ENCODE measurements at places on chromosomes 2 and 18.

GRCh38 chr18:49618742-49619681 is 57.2 kb downstream of the LIPG start:
- no peaks in the 10 kb centered on the region for H3K27me3 ChIP-seq
- no peak overlapping the region for H3K4me3 ChIP-seq

DNA sequence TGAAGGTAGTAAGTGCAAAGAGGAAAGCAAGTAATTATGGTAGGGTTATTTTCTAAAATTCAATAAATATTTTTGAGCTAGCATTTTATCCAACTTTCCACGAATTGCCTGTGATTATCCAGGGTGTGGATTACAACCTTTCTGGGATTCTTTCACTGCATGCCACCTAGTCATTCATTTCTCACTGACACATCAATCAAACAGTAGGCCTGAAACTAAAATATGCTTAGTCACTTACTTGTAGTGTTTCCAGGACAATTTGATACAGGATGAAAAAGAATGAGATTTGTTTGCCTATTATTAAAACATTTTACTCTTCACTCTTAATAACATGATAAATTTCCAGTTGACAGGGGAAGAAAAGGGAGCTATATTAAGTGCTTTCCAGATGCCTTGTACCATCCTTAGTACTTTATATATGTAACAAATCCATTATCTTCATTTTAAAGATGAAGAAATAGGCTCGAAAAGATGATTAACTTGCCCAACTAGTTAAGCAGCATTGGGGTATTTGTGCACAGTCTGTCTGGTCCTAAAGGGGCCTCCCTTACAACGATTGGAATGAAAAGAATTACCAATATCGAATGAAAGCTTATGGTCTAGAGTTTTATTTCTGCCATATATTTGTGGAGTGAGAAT is 70.4 kb downstream of the KCTD1 start:
- H3K4me3 ChIP-seq, result no peak overlapping the region
- no peaks in the 10 kb centered on the region for H3K36me3 ChIP-seq
- no peaks in the 10 kb centered on the region for H3K27me3 ChIP-seq
- no peak overlapping the region for H3K27ac ChIP-seq
- no peaks in the 10 kb centered on the region for H3K4me1 ChIP-seq

- H3K4me1 ChIP-seq, result no peaks in the 10 kb centered on the region
- H3K4me3 ChIP-seq, result no peak overlapping the region
- no peaks in the 10 kb centered on the region for H3K36me3 ChIP-seq
- DNase-seq, result no peak
- H3K27ac ChIP-seq, result no peak overlapping the region
- no peaks in the 10 kb centered on the region for H3K27me3 ChIP-seq
Observed at GRCh38 chr2:25594991-25595390, 78.4 kb downstream of the DTNB start.

- DNase-seq, result peak; percentile 42
- peak overlapping the region; percentile 19 for H3K4me3 ChIP-seq
- H3K27ac ChIP-seq, result peak overlapping the region; percentile 10
- no peaks in the 10 kb centered on the region for H3K4me1 ChIP-seq
- H3K27me3 ChIP-seq, result no peaks in the 10 kb centered on the region
- H3K36me3 ChIP-seq, result no peaks in the 10 kb centered on the region
Observed at GRCh38 chr2:197674591-197674990, 796 bp downstream of the RFTN2 start.

DNA sequence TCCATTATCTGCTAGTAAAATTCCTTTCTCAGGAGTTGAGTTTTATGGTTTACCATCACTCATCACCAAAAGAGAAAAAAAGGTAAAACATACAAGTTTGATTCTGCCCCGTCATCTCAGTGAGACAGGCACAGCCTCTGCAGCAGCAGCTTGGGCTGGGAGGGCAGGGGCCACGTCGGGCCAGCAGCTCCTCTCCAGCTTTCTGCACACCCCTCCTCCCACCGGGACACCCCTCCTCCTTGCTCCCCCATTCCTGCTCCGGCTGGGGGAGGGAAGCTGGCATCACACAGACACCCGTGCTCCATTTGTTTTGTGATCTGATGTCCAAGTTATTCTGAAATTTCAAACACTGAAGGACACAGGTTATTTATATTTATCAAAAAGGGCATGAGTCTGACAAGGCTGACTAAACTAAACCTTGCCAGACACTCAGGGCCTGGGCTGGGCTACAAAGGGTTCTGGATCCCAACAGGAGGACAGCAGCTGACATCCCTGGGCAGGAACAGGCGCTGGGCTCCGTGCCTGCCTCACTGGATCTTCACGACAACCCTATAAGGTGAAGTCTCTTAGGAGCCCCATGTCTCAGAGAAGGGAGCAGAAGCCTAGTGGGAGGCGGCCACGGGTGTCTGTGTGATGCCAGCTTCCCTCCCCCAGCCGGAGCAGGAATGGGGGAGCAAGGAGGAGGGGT is 71.4 kb downstream of the HDAC4 start:
- H3K27me3 ChIP-seq, result no peaks in the 10 kb centered on the region

DNA sequence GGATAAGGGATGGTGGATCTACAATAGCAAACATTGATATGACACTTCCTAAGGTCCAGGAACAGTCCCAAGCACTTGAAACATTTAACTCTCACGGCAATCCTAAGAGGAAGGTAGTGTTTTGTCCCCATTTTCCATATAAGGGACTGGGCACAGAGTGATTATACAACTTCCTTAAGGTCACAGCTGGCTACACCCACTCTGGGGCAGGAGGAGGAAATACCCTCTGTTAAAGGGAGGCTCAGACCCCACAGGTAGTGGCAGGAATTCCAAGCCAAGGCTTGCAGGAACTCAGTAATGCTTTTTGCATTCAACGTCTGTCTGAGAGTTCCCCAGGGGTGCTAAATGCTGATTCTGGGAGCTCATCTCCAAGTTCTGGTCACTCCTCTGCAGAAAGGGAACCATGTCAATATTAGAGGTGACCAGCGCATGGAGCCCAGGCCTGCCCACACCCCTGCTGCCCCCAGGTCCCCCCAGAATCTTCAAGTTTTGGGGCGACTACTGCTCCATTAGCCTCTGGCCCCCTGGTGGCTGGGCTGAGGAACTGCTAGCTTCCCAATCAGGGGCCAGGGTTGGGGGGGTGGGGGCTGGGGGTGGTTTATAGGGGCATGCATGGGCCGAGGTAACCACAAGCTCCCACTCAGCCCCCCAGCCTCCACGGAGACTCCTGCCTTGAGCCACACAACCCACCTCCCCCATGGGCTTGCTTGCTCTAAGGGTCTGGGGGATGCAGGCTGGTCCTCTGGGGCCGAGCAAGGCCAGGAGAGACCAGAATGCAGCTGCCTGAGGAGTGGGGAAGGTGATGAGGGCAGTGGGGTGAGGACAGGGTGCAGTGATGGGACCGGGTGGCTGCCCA is 11.1 kb downstream of the OBSL1 start:
- H3K4me1 ChIP-seq, result no peaks in the 10 kb centered on the region
- no peaks in the 10 kb centered on the region for H3K27me3 ChIP-seq
- DNase-seq, result no peak
- H3K27ac ChIP-seq, result no peak overlapping the region
- no peak overlapping the region for H3K4me3 ChIP-seq
- no peaks in the 10 kb centered on the region for H3K36me3 ChIP-seq

GRCh38 chr18:61470031-61470674 is 136.9 kb downstream of the CDH20 start:
- H3K4me3 ChIP-seq, result no peak overlapping the region
- no peaks in the 10 kb centered on the region for H3K4me1 ChIP-seq
- no peak for DNase-seq

DNA sequence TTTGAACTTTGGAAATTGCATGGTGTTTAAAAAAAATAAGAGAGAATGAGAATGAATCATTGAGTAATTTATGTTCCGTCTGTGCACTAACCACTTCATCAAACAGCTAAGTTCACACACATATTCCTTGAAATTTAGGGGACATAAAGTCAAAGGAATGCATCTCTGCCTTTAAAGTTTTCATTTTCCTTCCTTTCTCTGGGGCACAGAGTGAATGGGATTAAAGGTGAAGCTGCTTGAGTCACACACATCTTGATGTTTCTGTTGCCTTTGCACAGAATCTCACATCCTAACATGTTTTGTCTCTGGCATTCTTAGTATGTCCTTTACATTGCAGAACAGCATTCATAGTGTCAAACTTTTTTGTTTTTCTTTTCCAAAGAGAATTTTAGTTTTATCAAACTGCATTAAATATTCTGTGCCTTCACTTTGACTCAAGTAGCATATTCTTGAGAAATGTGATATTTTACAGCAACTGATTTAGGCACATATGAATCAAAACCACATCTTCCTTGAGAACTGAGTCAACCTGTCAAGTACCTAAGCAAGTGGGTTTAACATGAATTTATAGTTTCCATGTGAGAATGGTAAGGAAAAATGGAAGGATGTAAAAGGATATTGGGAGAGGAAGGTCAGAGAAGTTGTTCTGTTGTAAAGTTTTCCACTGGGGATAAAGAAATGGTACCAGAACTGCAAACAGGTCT is 169.1 kb upstream of the THUMPD2 start:
- no peaks in the 10 kb centered on the region for H3K36me3 ChIP-seq
- H3K27me3 ChIP-seq, result no peaks in the 10 kb centered on the region
- no peak for DNase-seq
- H3K4me3 ChIP-seq, result no peak overlapping the region

- DNase-seq, result no peak
- no peak overlapping the region for H3K4me3 ChIP-seq
- no peaks in the 10 kb centered on the region for H3K36me3 ChIP-seq
- H3K27me3 ChIP-seq, result no peaks in the 10 kb centered on the region
Observed at GRCh38 chr2:81437456-81438000, 1133.0 kb upstream of the LRRTM1 start.

DNA sequence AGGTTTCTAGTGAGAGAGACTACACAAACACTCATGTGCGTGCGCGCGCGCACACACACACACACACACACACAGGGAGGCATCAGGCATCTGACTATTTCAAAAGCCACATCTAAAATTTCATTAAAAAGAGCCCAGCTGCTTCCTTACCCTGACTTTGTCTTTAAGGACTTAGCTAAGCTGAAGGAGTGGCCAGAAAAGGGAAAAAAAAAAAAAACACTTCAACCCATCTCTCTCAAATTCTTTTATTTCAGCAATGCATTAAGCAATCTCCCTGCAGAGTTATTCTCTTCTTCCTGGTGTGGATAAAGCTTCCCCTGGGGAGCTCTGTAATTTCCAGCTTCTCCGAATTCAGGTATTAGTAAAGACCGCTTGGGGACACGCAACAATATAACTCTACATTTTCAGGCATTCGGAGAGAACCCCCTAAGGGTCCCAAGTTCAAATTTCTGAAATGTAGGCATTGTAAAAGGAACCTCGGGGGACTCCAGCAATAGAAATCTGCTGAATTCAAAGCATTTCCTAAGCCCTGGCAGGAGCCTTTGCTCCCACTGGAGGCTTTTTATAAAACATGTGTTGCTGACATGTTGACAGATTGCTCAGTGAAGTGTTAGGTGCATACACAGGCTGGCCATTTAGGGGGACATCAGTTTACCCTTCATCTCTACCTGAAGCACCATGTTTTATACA is 67.0 kb downstream of the ZNF521 start:
- H3K4me3 ChIP-seq, result peak overlapping the region; percentile 5
- H3K36me3 ChIP-seq, result no peaks in the 10 kb centered on the region
- peak overlapping the region; percentile 33 for H3K27ac ChIP-seq
- DNase-seq, result no peak
- no peaks in the 10 kb centered on the region for H3K27me3 ChIP-seq
- H3K4me1 ChIP-seq, result peaks cover 24% of the 10 kb centered on the region

GRCh38 chr2:30179536-30179935 is 32.7 kb downstream of the YPEL5 start:
- peak overlapping the region; percentile 61 for H3K27ac ChIP-seq
- no peaks in the 10 kb centered on the region for H3K36me3 ChIP-seq
- H3K27me3 ChIP-seq, result no peaks in the 10 kb centered on the region
- H3K4me1 ChIP-seq, result no peaks in the 10 kb centered on the region
- no peak overlapping the region for H3K4me3 ChIP-seq
- DNase-seq, result no peak

DNA sequence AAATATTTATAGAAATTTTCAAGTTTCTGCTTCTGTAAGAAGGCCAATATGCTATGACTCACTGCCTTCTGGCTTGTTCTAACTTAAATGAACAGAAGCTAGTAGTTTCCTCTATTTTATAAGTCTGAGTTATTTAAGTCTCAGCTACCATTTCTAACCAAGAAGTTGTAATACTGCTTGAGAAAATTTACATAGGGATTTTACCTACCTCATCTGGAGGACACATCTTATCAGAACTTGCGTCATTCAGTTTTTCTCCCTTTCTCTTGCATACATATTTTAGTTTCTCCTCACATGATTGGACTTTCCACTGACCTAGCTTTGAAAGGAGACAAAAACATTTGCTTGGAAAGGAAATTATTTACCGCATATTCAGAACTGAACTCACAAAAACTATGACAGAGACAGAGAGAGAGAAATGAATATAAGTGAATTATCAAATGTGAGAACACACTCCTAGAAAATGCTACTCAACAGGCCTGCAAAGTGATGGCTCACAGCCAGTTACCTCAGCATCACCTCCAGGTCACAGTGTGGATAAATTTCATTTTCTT is 81.1 kb upstream of the CD302 start:
- H3K27me3 ChIP-seq, result no peaks in the 10 kb centered on the region
- no peak overlapping the region for H3K4me3 ChIP-seq
- H3K27ac ChIP-seq, result no peak overlapping the region
- no peaks in the 10 kb centered on the region for H3K4me1 ChIP-seq

- H3K4me3 ChIP-seq, result no peak overlapping the region
- H3K27me3 ChIP-seq, result no peaks in the 10 kb centered on the region
- no peak for DNase-seq
- no peaks in the 10 kb centered on the region for H3K36me3 ChIP-seq
- H3K4me1 ChIP-seq, result no peaks in the 10 kb centered on the region
Observed at GRCh38 chr2:227886149-227886548, 14.7 kb downstream of the DAW1 start.

DNA sequence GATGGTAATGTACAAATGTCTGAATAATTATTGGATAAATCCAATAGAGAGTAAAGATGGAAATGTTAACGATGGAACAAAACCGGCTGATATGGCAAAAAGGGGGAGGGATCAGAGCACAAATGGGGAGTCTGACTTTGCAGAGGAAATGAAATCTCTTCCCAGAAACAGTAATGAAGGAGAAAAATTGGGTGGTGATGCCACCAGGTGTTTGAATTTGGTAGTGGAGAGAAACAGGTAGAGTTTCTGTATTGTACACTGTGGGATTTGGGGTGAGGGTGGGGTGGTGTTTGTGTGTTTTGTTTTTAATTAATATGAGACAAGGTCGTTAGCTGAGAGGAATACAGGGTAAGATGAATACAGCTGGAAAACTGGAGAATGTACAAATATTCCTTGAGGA is 20.4 kb upstream of the XDH start:
- DNase-seq, result no peak
- H3K27me3 ChIP-seq, result no peaks in the 10 kb centered on the region
- no peak overlapping the region for H3K27ac ChIP-seq
- H3K36me3 ChIP-seq, result no peaks in the 10 kb centered on the region

- DNase-seq, result no peak
- no peaks in the 10 kb centered on the region for H3K4me1 ChIP-seq
- no peak overlapping the region for H3K4me3 ChIP-seq
- no peaks in the 10 kb centered on the region for H3K27me3 ChIP-seq
- no peaks in the 10 kb centered on the region for H3K36me3 ChIP-seq
Observed at GRCh38 chr18:68436485-68436884, 278.4 kb downstream of the TMX3 start.
